CD8-positive, alpha-beta T cell (primary cell): ENCODE measurements at places on chromosomes 11 and 22. TPM values are rescaled to one million over a fixed set of nuclear protein-coding genes. Genes with fewer than 3 reads are reported as not detected.
A peak's percentile ranks its signal among the peaks of the same experiment; 100 is the strongest.

The CHCHD10 gene
- 40.7 TPM for total RNA-seq

- DNase-seq = no peak
Measured at GRCh38 chr11:28142724-28143123, 34.5 kb downstream of the METTL15 start.

The CCDC81 gene
- 0.44 TPM for total RNA-seq

DNA sequence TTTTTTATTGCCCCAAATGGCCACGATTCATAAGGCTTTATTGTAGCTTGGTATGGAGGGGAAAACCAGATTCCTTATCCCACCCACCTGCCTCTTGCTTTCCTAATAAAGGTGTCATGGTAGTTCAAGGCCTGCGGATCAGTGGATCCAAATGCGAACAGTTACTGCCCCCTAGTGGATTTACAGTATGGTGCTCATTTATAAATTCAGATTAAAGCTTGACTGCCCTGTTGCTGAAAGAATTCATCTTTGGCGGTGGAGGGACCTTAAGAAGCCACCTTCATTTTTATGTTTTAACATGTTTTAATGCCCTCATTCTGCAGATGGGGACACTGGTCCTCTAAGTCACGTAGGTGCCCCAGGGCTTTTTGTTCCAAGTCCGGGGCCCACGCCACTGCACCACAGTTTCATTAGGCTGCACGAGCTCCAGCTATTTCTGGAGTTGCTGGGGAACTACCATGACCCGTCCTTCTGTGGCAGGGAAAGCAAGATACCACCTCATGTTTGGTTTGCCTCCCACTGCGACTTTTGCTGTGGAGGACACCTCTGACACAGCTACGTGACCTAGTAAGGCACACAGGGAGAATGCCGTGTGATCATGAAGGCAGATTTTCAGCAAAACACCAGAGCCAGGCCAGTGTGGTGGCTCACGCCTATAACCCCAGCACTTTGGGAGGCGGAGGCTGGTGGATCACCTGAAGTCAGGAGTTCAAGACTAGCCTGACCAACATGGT, 15.6 kb upstream of the INCENP start:
- peak; percentile 80 for DNase-seq

DNA sequence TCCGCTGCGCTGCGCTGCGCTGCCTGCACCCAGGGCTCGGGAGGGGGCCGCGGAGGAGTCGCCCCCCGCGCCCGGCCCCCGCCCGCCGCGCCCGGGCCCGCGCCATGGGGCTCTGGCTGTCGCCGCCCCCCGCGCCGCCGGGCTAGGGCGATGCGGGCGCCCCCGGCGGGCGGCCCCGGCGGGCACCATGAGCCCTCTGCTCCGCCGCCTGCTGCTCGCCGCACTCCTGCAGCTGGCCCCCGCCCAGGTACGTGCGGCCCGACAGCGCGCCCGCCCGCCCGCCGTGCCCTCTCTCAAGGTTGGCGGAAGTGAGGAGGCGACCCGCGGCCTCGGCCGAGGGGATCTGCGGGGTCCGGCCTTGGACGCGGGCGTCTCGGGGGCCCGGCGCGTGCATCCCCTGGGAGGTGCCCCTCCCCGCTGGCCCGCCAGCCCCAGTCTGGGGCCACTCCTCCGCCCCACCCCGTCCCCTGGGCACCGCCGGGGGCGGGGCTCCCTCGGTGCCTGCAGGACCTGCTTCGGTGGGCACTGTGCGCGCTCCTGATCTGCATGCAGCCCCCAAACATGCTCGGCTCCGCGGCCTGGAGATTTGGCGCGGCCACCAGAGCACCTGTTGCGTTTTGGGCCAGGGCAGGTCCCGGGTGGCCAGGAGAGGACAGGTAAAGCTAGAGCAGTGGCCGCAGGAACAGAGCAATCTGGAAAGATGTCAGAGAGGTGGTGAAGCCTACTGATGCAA, 429 bp downstream of the VEGFB start:
- peak; percentile 55 for DNase-seq

DNA sequence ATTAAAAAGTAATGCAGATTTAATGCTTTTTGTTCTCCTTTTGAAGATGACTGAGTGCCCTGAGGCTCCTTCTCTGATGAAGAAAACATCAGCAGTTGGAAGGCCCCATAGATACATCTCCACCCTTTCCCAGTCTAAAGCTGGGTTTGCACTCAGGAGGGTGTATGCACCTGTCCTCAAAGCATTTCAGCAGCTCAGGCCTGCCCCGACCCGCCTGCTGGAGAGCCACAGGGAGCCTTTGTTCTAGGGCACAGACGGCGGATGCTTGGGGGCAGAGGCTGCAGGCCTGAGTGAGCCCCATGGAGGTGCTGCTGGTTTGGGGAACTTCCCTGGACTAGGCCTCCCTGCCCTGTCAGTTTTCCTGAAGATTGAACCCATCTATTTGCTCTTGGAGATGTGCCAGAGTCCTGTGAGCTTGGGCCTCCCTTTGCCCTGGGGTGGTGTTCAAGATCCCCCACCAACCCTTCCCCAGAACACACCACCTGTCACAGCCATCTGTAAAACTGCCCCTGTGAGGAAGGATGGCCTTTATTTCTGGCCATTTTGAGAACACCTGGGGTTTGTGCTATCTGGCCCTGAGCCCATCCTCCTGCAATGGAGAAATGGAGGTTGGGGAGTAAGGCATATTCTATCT, 160.0 kb downstream of the NAV2 start:
- no peak for DNase-seq

GRCh38 chr22:34324763-34325162, 404.5 kb upstream of the LARGE1 start:
- no peak for DNase-seq

GRCh38 chr11:69912911-69913451, 93.8 kb upstream of the FGF3 start:
- DNase-seq = no peak

- no peak for DNase-seq
Measured at GRCh38 chr11:126832387-126832786, 168.2 kb downstream of the KIRREL3 start.

The TMPRSS5 gene
- 1.6 TPM for total RNA-seq

GRCh38 chr22:36467042-36467810, 14.2 kb downstream of the TXN2 start:
- no peak for DNase-seq

DNA sequence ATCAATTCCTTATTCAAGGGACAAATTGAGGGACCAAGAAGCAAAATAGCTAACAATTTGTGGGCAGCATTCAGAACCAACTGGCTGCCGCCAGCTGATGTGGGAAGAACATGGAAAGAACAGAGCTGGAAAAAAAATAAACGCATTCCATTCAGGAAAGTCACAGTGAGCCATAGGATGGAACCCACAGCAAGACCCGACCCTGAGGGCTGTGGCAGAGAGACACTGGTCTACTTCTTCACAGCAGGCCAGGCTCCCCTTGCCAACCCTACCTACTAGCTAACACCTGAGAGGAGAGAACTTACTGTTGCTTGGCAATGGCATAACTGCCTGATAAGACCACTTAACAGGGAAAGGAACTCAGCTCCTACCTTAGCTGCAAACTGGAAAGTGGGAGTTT, 123.5 kb upstream of the APOA1 start:
- DNase-seq = no peak

DNA sequence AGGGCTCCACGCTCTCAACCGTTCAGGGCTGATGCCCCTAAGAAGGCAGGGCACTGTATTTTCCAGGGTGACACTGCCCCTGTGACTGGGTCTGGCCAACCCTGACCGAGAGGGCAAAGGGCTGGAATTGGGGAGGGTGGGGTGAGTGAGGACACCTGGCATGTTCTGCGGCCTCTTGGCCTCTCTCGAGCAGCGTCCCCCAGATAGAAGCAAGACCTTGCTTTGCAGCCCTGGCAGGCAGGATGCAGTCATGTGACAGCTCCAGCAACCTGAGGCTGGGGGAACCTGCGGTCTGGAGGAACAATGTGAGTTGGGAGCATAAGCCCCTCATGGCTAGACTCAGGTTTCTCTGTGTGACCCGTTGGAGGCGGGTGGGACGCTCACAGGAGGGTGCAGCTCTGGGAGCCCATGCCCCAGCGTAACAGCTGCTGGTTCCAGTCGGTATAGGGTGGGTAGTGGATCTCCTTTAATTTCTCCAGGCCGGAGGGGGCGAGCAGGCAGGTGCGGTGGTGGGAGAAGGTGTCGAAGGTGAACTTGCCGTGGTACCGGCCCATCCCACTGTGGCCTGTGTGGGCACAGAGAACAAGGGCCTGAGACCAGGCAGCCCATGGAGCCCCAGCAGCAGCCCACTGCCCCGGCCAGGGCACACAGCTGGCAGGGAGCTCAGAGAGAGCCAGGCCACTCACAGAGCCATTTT, 11.4 kb downstream of the ALDH3B2 start:
- no peak for DNase-seq

The MYOD1 gene
- not detected for total RNA-seq

- no peak for DNase-seq
Measured at GRCh38 chr11:110908401-110909105, 196.3 kb upstream of the ARHGAP20 start.

- no peak for DNase-seq
Measured at GRCh38 chr11:81570669-81571068, 1163.0 kb downstream of the FAM181B start.

The TRPM5 gene
- total RNA-seq = 0.64 TPM
